ENCODE measurements at places on chromosomes 2 and 18.
A peak's percentile ranks its signal among the peaks of the same experiment; 100 is the strongest.

DNA sequence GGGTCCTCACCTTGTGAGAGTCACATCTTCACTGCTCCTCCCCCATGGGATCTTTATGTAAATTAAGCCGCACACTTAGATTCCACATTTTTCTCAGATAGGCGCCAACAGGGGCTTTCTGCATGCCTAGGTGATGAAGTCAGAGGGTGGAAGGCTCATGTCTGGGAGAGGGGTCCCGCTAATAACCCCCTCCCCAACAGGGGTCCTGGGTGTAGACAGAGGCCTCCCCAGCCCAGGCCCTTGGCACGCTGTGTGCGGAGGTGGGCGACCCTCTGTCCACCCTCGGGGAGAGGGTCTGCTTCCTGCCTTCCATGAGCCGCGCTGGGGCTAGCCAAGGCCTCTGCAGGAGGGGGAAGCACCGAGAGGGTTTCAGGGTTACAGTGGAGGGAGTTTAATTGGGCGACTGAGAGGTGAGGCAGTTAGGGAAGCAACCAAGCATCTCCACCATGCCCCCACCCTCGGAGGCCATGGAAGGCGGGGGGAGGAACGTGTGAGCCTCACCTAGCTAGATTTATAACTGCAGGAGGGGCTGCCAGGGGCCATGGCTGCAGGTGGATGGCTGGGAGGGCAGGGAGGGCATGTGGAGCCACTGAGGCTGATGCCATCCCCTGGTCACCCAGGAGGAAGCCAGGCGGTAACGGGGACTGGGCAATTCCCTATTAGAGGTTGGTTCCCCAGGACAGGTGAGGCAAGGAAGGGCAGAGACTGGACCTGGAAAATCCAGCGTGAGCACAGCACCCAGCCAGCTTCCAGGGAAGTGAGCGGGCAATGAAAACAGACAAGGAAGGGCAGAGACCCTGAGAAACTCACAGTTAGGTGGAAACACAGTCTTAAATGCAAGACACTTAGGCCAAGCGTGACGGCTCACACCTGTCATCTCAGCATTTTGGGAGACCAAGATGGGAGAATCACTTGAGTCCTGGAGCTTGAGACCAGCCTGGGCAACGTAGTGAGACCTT is 7.7 kb upstream of the PXDN start:
- no peak overlapping the region for H3K27ac ChIP-seq
- no peak for DNase-seq
- H3K36me3 ChIP-seq: peaks cover 2% of the 10 kb centered on the region

- H3K4me1 ChIP-seq: no peaks in the 10 kb centered on the region
- no peak for DNase-seq
- H3K27me3 ChIP-seq: peaks cover 4% of the 10 kb centered on the region
Observed at GRCh38 chr2:138707392-138708074, 72.7 kb downstream of the NXPH2 start.

GRCh38 chr2:37705191-37705590 is 33.7 kb upstream of the CDC42EP3 start:
- no peak overlapping the region for H3K4me3 ChIP-seq
- no peaks in the 10 kb centered on the region for H3K27me3 ChIP-seq
- no peak for DNase-seq
- H3K4me1 ChIP-seq: peaks cover 20% of the 10 kb centered on the region
- H3K27ac ChIP-seq: no peak overlapping the region
- H3K36me3 ChIP-seq: no peaks in the 10 kb centered on the region

DNA sequence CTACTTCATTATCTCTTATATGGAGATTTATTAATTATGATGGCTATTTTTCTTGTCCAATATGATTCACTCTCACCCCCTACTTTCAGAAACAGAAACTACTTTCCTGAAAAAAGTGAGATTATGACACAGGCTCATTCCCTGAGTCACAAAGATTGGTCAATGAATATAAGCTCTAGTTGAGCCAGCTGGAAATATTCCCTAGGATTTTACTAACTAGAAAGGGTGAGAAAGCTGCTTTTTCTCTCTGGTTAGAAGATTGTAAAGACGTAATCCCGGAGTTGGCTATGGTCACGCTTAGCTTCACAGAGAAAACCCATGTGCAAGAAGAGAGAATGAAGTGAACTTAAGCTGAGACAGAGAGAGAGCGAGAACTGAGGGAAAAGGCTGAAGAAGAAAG is 223.7 kb upstream of the SMAD7 start:
- H3K27me3 ChIP-seq: no peaks in the 10 kb centered on the region
- H3K36me3 ChIP-seq: peaks cover 5% of the 10 kb centered on the region
- H3K27ac ChIP-seq: no peak overlapping the region
- no peak for DNase-seq
- H3K4me1 ChIP-seq: peaks cover 46% of the 10 kb centered on the region

- H3K36me3 ChIP-seq: no peaks in the 10 kb centered on the region
- no peaks in the 10 kb centered on the region for H3K4me1 ChIP-seq
- H3K27me3 ChIP-seq: no peaks in the 10 kb centered on the region
Observed at GRCh38 chr2:182300608-182301007, 126.2 kb downstream of the PDE1A start.

- H3K27ac ChIP-seq: no peak overlapping the region
- DNase-seq: no peak
- H3K27me3 ChIP-seq: no peaks in the 10 kb centered on the region
- H3K36me3 ChIP-seq: no peaks in the 10 kb centered on the region
Observed at GRCh38 chr2:30679426-30680088, 127.7 kb downstream of the CAPN13 start.

GRCh38 chr2:220279840-220280239 is 652.4 kb downstream of the SLC4A3 start:
- peaks cover 2% of the 10 kb centered on the region for H3K27me3 ChIP-seq
- no peak for DNase-seq
- H3K4me3 ChIP-seq: no peak overlapping the region
- H3K4me1 ChIP-seq: no peaks in the 10 kb centered on the region
- no peaks in the 10 kb centered on the region for H3K36me3 ChIP-seq
- H3K27ac ChIP-seq: no peak overlapping the region

DNA sequence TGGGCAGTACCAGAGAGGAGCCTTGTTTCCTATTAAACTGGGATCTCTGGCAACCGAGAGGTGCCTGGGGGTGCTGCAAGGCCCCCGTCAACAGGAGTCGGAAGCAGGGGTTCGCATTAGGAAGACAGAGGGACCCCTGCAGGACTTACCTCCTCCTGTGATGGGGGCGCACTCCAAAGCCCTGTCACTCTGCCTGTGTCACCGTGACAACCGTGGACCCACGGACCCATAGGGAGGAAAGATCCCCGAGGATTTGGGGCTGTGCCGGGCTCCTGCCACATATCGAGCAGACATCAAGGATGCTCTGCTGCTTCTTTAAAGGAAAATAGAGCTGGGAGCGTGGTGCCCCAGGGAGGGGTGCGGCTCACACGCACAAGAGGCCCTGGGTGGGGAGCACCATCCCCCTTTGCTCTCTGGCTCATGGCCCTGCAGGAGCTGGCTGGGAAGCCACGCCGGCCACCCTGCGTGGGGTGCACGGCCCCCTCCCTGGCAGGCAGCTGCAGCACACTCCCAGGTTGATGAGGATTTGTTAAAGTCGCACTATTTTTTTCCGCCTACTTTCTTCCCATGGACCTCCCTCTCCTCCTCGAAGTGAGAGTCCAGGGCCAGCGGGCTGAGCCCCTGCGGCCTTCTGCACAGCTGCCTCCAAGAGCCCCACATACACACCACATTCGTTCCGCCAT is 167.5 kb downstream of the TWIST2 start:
- H3K27me3 ChIP-seq: peaks cover 6% of the 10 kb centered on the region
- H3K4me3 ChIP-seq: no peak overlapping the region
- no peaks in the 10 kb centered on the region for H3K4me1 ChIP-seq
- H3K36me3 ChIP-seq: no peaks in the 10 kb centered on the region
- no peak overlapping the region for H3K27ac ChIP-seq

DNA sequence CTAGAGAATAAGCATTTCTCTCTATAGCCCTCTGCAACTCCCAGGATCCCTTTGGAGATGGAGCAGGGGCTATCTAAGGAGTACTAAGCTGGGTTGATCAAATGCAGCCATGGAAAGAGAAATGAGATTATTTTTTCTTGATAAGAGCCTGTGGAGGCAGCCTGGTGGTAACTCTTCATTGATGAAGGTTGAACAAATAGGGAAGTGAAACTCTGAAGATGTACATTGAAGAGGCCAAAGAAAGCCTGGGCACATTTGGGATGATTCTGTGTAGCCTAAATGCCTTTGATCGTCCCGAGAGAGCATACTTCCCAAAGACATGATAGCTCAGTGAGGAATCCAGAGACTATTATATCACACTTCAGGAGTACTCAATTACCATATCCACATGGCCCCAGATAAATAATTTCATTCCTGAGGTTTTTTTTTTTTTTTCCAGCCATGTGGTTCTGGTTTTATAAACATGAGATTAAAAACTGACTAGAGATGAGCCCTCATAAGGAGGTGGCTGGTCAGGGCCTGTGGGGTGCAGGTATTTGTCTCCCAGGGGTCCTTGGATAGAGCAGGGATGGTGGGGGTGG is 192.5 kb downstream of the TPGS2 start:
- no peaks in the 10 kb centered on the region for H3K4me1 ChIP-seq
- DNase-seq: no peak
- H3K4me3 ChIP-seq: no peak overlapping the region
- no peak overlapping the region for H3K27ac ChIP-seq
- peaks cover 1% of the 10 kb centered on the region for H3K27me3 ChIP-seq

- no peaks in the 10 kb centered on the region for H3K4me1 ChIP-seq
- no peak overlapping the region for H3K27ac ChIP-seq
- no peak for DNase-seq
- no peak overlapping the region for H3K4me3 ChIP-seq
- H3K36me3 ChIP-seq: no peaks in the 10 kb centered on the region
Observed at GRCh38 chr2:191580581-191580980, 97.4 kb upstream of the NABP1 start.

DNA sequence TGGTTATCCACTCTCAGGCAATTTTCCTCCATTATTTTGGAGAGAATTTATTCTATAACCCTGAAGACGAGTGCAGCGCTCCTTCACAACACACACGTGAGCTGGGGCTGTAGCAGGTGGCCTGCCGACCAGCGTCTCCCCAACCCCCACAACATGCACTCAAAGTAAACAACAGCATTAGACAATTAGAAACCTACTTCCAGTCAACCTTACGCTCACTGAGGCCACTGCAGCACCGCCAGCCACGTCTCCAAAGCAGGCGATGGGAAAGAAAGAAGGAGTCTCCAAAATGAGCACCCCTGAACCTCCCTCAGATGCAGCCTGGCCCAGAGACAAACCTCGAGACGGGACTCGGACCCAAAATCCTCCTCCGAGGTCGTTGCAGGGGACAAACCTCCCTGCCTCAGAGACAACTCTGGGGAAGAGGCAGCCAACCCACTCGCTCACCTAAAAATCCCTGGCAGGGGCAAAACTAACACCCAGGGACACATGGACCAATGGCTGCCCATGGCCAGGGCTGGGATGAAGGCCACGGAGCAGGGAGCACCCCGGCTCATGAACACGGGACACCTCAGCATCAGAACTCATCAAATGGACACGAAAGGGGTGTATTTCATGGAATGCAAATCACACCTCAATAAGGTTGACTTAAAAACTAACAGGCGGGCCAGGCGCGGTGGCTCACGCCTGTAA is 2.6 kb downstream of the SLC66A2 start:
- no peak overlapping the region for H3K27ac ChIP-seq
- no peaks in the 10 kb centered on the region for H3K27me3 ChIP-seq
- peaks cover 43% of the 10 kb centered on the region for H3K4me1 ChIP-seq
- peaks cover 12% of the 10 kb centered on the region for H3K36me3 ChIP-seq
- no peak for DNase-seq

DNA sequence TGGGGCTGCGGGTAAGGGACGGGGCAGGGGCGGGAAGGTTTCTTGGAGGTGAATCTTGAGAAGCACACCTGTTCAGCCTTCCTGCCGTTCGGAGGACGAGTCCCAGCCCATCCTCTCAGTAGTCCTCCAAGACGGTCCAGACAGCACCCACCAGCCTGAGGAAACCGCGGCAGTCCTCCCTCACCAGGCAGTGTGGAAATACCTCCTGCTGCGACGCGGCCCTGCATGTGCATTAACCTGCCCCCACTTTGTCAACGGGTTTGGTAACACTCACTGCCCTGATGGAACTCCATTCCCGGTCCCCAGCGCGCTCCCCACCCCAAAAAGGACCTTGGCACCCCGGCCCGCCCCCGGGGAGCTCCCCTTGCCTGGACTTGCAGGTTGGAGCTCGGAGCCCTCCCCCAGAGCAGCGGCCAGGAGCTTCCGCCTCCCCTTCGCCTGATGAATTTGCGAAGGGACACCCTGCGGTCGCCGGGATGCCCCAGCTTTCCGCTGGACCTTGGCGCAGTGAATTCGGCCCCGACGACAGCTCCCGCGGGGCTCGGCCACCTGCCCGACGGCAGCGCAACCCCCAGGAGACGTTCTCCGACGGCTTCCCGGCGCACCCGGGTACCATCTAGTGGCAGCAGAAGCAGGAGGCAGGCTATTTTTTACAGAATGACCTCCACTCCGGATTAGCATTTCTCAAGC is 31.5 kb downstream of the ACVR1C start:
- H3K4me1 ChIP-seq: peaks cover 6% of the 10 kb centered on the region
- no peaks in the 10 kb centered on the region for H3K36me3 ChIP-seq
- H3K27ac ChIP-seq: no peak overlapping the region
- peak overlapping the region; percentile 40 for H3K4me3 ChIP-seq
- peak; percentile 65 for DNase-seq
- H3K27me3 ChIP-seq: peaks cover 3% of the 10 kb centered on the region

- no peaks in the 10 kb centered on the region for H3K36me3 ChIP-seq
- no peaks in the 10 kb centered on the region for H3K27me3 ChIP-seq
- H3K4me1 ChIP-seq: no peaks in the 10 kb centered on the region
- H3K4me3 ChIP-seq: no peak overlapping the region
- no peak for DNase-seq
- H3K27ac ChIP-seq: no peak overlapping the region
Observed at GRCh38 chr18:37450434-37451132, 115.0 kb downstream of the CELF4 start.

GRCh38 chr2:79721966-79722365 is 209.1 kb downstream of the CTNNA2 start:
- no peak overlapping the region for H3K27ac ChIP-seq
- H3K27me3 ChIP-seq: no peaks in the 10 kb centered on the region
- no peak overlapping the region for H3K4me3 ChIP-seq
- H3K4me1 ChIP-seq: no peaks in the 10 kb centered on the region

DNA sequence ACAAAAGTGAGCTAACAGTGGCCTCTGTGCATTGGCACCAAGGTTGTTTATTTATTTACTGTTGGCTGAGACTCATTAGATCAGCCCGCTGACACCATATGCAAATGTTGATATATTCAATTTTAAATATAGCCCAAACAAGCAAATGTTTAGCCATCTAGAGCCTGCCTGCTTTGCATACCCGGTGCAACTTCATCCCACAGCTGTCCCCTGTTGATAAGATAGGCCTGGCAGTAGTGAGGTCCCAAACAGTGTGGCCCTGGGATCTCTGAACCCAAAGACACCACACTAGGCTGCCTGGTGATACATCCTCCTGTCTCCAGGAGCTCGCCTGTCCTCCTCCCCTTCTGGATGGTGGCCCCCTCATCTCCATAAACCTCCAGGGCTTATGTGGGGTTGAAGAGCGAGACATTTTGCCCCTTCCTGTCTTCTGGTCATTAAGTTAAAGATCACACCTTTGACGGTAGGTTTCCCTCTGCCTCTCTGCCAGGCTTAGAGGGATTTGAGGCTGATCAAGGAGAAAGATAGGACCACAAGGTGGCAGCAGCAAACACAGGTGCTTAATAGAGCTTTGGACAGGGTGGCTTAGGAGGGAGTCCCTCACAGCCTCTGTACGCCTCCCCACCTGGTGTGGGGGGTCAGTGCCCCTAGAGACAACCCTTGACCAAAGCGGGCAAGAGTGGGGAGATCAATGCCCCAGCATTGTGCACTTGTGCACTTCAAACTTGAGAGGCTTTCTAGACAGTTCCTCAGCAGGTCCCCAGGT is 23.7 kb upstream of the MYO5B start:
- no peak overlapping the region for H3K4me3 ChIP-seq
- H3K27me3 ChIP-seq: peaks cover 13% of the 10 kb centered on the region
- DNase-seq: peak; percentile 17
- H3K27ac ChIP-seq: no peak overlapping the region
- peaks cover 2% of the 10 kb centered on the region for H3K36me3 ChIP-seq

- H3K4me1 ChIP-seq: no peaks in the 10 kb centered on the region
- DNase-seq: no peak
- H3K36me3 ChIP-seq: peaks cover 52% of the 10 kb centered on the region
Observed at GRCh38 chr2:55555977-55556376, 36.5 kb downstream of the CFAP36 start.
